ENCODE measurements at places on chromosomes 12 and 14.
A peak's percentile ranks its signal among the peaks of the same experiment; 100 is the strongest.

- no peak for DNase-seq
Measured at GRCh38 chr12:46910830-46911229, 85.0 kb upstream of the SLC38A4 start.

- no peak for DNase-seq
Measured at GRCh38 chr12:28239918-28240317, 49.7 kb downstream of the CCDC91 start.

- DNase-seq, result no peak
Measured at GRCh38 chr12:75305412-75306332, 24.5 kb downstream of the CAPS2 start.

DNA sequence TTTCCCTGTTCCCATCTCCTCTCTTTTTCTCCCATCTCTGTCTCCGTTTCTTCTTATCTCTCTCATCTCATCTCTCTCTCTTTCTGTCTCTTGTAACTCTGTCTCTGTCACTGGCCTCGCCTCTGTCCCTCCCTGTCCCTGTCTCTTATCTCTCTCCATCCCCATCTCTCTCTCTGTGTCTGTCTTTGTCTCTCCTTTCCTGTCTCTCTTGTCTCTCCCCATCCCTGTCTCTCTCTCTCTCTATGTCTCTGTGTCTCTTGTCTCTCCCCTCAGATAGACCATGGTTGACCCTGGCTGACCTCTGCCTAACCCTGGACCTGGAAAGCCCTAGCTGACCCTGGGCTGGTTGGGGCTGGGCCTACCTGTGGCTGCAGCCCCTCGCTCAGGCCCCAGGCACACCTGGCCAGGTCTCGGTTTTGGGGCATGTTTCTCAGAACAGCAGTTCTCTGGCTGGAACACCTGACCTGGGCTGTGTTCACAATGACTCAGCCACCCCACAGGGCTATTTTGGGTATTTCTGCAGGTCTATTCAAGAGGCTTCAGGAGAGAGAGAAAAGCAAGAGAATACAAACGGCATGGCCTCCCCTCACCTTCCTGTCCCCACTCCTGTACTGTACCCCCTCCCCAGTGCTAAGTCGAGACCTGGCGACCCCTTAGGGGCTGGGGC lies 174.4 kb downstream of the TMEM121 start:
- DNase-seq, result peak; percentile 14

- no peak for DNase-seq
Measured at GRCh38 chr12:4443616-4444015, 2.0 kb downstream of the FGF6 start.

- DNase-seq, result no peak
Measured at GRCh38 chr12:4813741-4814140, 93.5 kb downstream of the GALNT8 start.

- no peak for DNase-seq
Measured at GRCh38 chr12:112967858-112968257, 10.5 kb upstream of the OAS2 start.

GRCh38 chr12:80419644-80420043 lies 24.4 kb upstream of the PTPRQ start:
- DNase-seq, result no peak

DNA sequence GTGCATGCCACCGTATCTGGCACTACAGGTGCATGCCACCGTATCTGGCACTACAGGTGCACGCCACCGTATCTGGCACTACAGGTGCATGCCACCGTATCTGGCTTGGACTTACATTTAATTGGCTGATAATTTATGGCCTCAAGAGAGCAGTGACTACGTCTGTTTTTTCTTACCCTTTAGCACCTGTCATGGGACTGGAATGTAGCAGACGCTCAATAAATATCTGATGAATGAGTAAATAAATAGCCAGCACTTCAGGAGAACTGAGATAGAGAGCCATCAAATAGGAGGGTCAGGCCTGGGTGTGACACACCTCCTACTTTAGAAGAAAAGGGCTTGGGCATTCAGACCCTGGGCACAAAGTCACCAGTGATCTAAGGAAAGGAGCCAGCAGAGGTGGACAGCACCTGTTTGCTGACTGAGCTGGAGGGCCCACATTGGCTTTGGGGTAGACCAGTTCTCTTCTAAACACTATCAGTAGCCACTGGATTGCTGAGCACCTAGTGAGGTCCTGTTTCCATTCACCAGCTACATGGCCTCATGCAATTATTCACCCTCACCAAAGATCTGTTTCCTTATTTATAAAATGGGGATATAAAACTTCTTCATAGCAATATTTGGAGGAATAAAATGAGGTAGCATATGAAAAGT lies 50.1 kb downstream of the RFX4 start:
- no peak for DNase-seq

DNA sequence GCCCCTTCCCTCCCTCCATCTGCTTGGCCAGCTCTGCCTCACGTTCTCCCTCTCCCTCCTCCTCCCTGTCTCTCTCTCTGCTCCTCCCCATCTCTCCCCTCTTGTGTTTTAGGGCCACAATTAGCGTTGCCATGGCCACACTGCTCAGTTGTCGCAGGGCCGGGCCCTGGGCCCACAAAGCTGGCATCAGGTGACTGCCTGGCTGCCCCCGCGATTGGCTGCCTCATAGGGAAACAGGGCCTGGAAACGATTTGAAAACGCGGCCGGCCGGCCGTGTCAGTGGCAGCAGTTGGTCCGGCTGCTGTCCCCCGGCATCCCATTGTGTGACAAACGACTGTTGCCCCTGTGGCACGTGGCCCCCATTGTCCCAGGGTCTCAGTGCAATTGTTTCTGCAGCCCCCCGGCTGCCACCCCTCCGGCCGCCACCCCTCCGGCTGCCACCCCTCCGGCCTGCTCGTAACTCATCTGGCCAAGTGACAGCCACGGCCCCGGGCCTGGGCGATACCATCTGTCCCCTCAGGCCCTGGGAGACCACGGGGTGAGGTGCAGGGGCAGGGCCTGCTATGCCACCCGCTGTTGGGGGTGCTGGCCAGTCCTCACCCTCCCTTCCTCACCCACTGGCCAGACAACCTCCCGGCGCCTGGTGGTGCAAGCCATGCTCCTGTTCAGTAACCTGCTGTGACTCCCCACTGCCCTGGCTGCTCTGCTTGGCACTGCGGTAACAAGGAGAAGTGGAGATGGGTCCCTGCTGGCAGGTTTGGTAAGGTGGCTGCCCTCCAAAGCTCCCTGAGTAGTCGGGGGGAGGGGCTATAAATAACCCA lies 17.4 kb downstream of the FOXN4 start:
- DNase-seq, result no peak

DNA sequence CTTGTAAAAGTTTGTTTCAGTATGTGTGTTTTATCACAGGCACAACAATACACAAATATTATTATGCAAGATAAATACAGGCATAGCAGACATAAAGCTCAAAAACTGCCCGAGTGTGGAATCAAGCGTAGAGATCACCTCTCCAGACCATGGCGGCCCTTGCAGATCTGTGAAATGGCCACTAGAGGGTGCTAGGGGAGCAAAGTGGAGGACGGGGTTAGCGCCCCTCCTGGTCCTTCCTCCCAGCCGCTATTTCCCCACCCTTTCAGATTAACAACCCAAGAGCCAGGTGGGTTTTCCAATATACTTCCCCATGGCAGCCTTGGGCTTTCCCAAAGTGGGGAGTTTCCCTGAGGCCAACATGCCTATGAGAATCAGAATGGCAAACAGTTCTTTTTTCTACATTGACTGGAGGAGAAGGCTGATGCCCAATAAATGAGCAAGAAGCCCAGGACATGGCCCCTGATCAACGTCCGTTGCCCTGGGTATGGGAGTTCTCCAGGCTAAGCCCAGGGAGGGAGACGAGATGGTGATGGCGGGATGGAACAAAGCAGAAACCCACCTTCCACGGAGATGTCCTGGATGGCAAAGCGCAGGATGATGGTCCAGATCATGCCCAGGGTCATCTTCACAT lies 67.4 kb downstream of the ACTN1 start:
- peak; percentile 79 for DNase-seq

GRCh38 chr14:101395779-101396178 lies 165.5 kb upstream of the DIO3 start:
- DNase-seq, result no peak

DNA sequence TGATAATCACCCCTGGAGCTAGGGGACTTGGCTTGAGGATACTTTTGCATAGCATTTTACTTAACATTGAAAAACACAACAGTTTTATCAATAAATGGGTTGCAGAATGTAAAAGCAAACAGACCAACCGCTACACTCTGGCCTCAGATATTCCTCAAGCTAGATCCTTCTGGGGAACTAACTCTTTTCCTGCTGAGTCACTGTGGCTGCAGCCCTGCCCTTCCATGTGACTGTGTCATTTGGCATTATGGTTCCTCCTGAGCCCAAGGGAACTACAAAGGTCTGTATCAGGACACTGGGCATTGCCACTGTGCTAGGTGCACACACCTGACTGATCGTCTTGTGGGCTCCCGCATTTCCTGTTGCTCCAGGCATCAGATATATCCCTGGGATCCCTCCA lies 56.6 kb downstream of the TTC9 start:
- no peak for DNase-seq

- DNase-seq, result no peak
Measured at GRCh38 chr14:67528276-67528675, 4.8 kb upstream of the PLEKHH1 start.

GRCh38 chr14:35403603-35404448 lies 723 bp downstream of the NFKBIA start:
- peak; percentile 96 for DNase-seq

DNA sequence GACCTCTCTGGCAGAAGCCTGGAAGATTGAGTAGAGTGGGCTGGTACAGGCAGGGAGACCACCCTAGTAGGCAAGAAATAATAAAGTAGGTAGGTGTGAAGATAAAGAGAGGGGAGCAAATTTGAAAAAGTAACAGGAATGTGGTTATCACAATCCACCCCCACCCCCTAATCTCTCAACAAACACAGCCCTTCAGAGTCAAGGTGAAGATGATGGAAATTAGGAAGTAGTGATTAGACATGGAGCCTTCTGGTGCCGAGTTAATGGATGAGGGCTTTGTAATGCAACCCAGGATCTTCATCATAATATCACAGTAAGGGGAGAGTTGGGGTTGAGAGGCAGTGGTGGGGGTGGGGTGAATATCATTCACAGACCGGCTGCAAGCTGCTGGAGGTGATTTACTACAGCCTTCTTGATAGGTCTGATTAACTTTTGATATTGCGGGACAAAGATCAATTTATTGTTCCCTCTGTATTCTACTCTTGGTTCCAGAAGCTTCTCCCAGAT lies 29.2 kb upstream of the CRY1 start:
- no peak for DNase-seq

GRCh38 chr12:4796694-4797482 lies 76.7 kb downstream of the GALNT8 start:
- no peak for DNase-seq

GRCh38 chr14:23570806-23571483 lies 3.4 kb upstream of the AP1G2 start:
- no peak for DNase-seq

DNA sequence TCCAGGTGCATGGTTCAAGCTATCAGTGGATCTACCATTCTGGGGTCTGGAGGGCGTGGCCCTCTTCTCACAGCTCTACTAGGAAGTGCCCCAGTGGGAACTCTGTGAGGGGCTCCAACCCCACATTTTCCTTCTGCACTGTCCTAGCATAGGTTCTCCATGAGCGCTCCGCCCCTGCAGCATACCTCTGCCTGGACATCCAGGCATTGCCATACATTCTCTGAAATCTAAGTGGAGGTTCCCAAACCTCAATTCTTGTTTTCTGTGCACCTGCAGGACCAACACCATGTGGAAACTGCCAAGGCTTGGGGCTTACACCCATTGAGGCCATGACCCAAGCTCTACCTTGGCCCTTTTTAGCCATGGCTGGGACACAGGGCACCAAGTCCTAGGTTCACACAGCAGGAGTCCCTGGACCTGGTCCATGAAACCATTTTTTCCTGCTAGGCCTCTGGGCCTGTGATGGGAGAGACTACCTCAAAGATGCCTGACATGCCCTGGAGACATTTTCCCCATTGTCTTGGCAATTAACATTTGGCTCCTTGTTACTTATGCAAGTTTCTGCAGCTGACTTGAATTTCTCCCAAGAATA lies 76.8 kb downstream of the CRADD start:
- DNase-seq, result no peak

- no peak for DNase-seq
Measured at GRCh38 chr12:3342051-3342450, 149.0 kb upstream of the PRMT8 start.

- DNase-seq, result no peak
Measured at GRCh38 chr12:5226581-5226980, 182.9 kb downstream of the KCNA5 start.

GRCh38 chr14:101490771-101491170 lies 70.5 kb upstream of the DIO3 start:
- DNase-seq, result no peak

GRCh38 chr12:10503460-10503859 lies 2.2 kb upstream of the EIF2S3B start:
- DNase-seq, result no peak

DNA sequence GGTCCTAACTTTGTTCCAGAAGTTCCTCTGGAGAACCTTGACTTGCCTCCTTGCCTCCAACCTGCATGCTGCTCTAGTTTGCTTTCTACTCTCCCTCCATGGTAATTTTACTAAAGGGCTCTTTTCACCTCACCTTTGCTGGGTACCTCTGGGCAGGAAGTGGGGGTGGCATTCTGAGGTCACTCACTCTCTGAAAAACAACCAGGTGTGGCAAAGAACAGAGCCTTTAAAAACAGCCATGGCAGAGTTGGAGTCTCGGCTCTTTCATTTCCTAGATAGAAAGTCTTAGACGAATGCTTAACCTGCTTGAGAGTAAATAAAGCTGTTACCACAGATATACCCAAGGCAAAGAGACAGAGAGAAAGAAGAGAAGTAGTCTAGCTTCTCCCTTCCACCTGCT lies 827.9 kb downstream of the BCL11B start:
- no peak for DNase-seq

GRCh38 chr12:54535474-54535873 lies 13.9 kb upstream of the PDE1B start:
- no peak for DNase-seq

DNA sequence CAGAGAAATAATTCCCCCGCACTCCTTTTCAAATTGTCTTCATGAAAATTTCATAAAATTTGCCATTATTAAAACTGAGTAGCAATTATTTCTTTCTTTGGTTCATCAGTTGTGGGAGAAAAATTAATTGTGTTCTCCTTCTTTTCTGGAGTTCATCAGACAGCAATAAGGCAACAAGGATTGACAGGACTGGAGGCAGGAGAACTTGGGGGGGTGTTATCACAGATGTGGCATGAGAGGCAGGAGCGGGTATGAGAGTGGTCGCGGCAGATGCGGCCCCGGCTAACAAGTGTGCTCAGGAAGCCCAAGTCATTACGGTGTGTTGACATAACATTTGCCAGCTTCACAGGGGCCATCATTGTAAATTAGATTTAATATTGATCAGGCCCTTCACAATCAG lies 306.6 kb upstream of the TMPO start:
- DNase-seq, result no peak

Data from stimulated activated naive CD8-positive, alpha-beta T cell treated with anti-CD3 and anti-CD28 coated beads, Interleukin-15, amount 100 ng/mL, for 72 hours (primary cell).